ENCODE measurements at places on chromosomes 7 and 10.

GRCh38 chr10:102413806-102414561, 4.6 kb downstream of the PSD start:
- DNase-seq: no peak

DNA sequence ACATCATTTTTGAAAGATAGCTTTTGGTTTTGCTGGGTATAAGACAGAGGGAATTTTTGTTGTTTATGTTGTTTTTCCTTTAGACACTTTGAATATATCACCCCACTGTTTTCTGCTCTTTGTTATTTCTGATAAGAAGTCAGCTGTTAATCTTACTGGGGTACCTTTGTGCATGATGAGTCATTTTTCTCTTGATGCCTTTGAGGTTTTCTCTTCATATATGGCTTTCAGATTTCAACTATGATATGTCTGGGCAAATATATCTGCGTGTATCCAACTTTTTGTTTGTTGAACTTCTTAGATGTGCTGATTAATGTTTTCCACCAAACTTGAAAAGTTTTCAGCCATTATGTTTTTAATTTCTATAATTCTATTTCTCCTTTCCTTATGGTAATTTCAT, 208.6 kb upstream of the TMEM72 start:
- DNase-seq: no peak

DNA sequence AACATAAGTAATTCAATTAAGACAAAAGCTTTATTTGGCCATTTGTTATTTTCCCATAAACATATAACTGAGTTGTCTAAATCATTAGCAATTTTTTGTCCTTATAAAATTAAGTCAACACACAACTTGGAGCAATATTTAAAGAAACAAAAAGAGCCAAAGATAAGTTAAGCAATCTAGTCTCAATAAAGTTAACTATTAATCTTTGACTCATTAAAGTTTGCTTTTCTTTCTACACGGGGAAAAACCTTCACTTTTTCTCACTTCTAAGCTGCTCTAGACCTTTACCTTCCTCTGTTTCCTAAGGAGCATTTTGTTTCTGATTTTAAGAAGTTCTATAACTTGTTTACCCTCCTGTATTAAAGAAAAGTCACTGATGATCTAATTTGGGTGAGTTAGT, 867.1 kb upstream of the PHF14 start:
- DNase-seq: no peak

- DNase-seq: no peak
These were observed 1.2 kb downstream of the SUV39H2 start for GRCh38 chr10:14879928-14880193.

DNA sequence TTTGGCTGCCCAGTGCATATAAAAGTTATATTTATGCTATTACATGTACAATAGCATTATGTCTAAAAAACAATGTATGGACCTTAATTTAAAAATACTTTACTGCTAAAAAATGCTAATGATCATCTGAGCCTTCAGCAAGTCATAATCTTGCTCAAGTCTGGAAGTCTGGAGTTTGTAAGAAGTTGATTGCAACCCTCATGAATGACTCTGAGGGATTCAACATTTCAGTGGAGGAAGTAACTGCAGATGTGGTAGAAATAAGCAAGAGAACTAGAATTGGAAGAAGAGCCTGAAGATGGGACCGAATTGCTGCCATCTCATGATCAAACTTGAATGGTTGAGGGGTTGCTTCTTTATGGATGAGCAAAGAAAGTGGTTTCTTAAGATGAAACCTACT, 13.0 kb upstream of the ADAMTS14 start:
- DNase-seq: no peak

DNA sequence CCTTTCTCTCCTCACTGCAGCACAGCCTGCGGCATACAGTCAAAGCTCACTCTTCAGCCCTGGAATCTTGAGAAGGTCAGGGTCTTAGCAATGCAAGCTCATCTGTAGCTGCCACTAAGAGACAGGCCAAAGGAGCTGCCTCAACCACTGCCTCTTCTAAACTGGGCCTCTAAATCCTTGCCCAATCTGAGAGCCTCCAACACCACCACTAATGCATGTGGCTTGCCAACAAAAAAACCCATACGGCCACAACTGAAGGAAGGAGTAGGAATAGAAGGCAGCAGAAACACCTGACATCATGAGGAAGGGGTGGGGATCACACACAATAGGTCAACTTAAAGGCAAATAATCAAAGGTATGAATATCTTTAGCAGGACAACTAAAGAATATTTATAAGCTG, 183.8 kb downstream of the SRPK2 start:
- no peak for DNase-seq

DNA sequence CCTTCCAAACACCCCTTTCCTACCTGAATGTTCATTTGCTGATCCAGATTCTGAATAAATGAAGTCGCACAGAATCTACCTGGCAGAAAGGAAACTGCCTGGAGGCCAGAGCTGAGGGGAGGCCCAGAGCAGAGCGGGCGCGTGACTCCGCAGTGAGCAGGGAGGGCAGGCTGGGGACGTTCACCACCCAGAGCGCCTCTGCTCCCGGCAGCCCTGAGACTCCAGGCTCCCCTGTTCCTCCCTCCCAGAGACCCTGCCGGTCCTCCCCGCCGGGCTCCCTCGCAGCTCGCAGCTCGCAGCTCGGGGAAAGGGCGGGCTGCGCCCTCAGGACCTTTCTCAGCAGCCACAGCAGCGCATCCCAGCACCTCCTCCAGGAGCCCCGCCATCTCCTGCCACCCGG, 176.7 kb upstream of the ZNF32 start:
- DNase-seq: no peak

- no peak for DNase-seq
These were observed 93.7 kb upstream of the HECTD2 start for GRCh38 chr10:91316486-91316885.

DNA sequence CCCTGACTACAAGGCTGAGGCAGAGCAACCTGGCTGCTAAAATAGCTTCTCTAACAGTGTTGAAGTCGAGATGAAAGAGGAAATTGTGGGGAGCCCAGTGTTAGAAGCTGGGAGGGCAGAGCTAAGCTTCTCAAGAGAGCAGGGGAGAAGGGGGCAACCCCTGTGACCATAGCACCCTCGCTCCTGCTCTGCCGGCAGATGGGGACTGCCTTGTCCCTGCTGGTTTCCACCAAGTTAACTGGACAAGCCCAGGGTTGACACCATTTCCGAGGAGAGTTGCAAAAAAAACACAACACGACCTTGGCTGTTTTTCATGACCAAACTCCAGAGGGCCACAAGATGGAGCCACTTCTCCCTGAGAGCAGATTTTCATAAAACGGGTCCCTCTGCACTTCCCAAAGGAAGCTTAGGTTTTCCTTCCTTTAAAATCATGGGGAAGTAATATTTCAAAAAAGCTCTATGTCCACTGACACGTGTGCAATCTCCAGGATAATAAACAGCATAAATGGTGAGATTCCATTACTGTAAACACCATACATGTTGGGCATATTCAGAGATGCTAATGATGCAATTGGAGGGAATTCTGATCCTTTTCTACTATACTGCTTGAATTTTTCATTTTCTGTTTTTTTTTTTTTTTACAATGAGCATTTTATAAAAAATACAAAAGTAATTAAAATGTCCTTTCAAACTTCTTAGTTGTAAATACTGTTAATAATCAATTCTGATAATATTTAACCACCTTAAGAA, 140.4 kb downstream of the PIP4K2A start:
- DNase-seq: peak; percentile 44

DNA sequence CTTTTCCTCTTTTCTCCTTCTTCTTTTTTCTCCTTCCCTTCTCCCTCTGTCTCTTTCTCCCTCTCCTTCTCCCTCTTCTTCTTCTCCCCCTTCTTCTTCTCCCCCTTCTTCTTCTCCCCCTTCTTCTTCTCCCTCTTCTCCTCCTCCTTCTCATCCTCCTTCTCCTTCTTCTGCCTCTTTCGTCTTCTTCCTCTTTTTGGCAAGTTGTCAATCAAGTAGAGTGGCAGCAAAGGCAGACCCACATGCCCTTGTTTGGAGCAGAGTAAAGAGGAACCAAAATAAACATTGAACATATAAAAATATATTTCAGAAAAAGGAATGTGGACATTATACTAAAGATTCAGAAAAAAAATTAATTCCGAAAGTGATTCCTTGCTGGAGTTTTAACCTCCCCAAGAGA, 59.6 kb upstream of the ZNF33B start:
- no peak for DNase-seq

DNA sequence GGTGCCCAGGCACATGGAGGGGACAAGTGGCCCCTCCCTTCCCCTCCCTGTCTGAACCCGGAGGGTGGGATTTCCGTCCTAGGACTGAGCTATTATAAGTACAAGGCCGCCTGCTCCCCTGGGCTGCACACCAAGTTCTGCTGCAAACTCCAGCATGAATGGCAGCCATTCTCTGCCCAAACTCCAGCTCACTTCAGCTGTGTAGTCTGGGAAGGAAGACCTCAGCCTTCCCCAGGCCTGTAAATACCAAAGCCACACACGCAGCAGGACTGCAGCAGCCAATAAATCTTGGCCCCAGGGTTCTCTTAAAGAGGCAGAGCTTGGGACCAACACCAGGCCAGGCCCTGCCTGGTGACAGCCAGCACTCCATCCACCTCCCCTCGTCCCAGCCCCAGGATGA, 291.3 kb upstream of the ZMIZ1 start:
- peak; percentile 76 for DNase-seq

- DNase-seq: no peak
These were observed 229.7 kb upstream of the NFE2L3 start for GRCh38 chr7:25922296-25922695.

GRCh38 chr7:64515781-64516180, 47.1 kb downstream of the ZNF680 start:
- no peak for DNase-seq

- no peak for DNase-seq
These were observed 687.0 kb downstream of the TYW1 start for GRCh38 chr7:67683628-67684027.

DNA sequence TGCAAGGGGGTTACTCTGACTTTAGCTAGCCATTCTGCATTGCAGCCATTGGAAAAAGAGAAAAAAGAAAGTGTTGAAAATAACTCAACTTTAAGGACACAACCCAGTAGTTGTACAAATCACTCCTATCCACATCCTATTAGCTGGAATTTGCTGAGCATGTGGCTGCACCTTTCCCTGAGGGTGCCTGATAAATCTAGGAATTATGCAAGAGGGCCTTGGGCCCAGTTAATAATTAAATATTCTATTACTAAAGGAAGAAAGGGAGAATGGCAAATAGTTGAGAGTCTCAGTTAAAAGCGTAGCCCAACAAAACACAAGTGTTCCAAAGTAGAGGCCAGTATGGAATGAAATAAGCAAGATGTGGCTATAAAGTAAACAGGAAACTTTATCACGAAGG, 200.9 kb upstream of the CNTNAP2 start:
- DNase-seq: no peak

DNA sequence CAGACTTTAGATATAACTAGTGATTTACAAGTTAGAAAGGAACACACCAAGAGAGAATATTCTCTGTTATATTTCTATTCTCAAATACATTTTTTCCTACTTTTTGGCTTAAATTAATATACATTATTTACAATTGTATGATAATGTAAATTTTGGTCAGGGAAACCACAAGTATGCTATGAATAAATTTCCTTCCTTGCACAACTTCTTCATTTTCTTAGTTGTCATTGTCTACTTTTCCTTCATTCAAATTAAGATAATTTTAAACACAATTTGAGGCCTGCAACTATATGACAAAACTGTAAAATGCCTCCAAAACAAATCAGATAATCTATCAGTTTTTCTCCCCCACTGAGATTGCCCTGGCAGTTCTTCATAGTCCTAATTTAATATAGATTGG, 131.3 kb downstream of the CDK14 start:
- no peak for DNase-seq

DNA sequence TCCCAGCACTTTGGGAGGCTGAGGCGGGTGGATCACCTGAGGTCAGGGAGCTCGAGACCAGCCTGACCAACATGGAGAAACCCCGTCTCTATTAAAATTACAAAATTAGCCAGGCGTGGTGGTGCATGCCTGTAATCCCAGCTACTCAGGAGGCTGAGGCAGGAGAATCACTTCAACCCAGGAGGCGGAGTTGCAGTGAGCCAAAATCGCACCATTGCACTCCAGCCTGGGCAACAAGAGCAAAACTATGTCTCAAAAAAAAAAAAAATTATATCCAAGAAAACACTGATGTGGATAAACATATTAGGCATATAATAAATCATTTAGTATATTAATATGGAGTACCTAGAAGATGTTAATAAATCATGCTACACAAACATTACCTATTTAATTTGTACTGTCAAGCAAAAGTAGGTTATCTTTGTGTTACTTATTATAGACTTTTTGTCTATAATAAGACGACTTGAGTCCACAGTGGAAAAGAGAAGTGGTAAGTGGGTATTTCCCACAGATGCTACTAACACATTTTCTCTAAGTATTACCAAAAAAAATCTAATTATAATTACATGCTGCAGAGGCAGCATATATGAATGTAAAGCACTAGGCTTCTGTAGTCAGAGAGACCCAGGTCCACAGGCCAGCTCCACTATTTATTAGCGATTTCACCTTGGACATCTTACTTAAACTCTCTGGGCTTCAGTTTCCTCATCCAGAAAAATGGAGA, 34.5 kb downstream of the DNMBP start:
- DNase-seq: no peak

DNA sequence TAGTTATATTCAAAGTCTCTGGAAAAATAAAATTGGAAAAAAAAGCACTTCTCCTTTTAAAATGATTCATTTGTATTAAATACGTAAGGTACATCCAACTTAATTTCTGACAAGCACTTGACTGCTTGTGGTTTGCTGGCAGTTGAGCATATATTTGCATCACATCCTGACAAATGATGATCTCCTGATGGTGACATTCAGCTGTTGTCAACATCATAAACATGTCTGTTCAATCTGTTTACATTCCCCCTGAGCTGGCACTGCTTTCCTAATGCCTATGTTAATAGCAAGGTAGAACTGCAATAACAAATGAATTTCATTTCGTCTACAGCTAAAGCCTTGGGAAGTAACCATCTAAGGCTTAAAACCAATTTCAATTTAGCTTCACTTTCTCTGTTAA, 24.4 kb downstream of the TSPAN12 start:
- no peak for DNase-seq

DNA sequence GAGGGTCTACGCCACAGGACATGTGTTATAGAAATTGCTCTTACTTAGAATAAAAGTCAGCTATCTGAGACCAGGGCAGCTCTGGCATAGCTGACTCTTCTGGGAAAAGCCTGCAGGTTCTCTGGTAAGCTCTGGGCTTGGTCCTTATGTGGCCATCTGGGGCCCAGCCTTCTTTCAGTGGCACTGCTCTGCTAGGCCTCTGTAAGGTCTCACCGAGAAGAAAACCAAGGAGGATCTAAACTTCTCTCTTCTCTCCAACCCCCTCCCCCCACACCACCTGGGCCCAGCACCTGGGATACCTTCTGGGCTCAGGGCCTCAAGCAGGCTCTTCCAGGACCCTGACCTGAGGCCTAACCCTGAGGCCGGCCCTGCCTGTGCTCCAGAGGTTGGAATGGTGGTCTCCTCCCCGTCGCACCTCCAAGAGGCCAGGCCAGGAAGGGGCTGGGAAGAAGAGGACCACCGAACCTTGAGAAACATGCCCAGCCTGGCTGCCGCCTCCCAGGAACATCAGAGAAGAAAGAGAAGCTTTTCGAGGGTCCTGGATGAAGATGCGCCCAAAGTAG, 323.6 kb downstream of the GFRA1 start:
- DNase-seq: no peak

- peak; percentile 49 for DNase-seq
These were observed 154.4 kb upstream of the NPY start for GRCh38 chr7:24129597-24129996.

All from AG10803 (cell line).